Fibroblast of skin of left quadriceps (primary cell): ENCODE measurements at places on chromosomes 5 and 9.

DNA sequence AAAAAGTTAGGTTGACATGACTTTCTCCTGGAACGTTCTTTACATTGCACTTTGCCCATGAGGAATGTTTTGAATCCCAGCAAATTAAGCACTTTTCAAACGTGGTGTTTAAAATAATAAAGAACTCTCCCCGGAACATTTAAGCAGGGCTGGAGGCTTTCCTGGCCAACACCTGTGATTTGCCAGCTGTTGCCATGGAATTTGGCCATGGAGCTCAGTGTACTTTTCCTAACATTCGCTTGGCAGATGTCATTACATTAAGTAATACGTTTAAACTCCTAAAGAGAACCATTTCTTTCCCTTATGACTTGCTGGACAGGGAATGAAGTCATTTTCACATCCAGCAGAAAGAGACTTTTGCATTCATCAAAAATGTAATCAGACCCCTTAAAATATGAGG lies 146.1 kb downstream of the GAS1 start:
- DNase-seq = no peak

GRCh38 chr9:89743573-89744254 lies 138.9 kb downstream of the GADD45G start:
- no peak for DNase-seq

- no peak for DNase-seq
These were observed 354.8 kb downstream of the DMRT2 start for GRCh38 chr9:1404940-1405339.

DNA sequence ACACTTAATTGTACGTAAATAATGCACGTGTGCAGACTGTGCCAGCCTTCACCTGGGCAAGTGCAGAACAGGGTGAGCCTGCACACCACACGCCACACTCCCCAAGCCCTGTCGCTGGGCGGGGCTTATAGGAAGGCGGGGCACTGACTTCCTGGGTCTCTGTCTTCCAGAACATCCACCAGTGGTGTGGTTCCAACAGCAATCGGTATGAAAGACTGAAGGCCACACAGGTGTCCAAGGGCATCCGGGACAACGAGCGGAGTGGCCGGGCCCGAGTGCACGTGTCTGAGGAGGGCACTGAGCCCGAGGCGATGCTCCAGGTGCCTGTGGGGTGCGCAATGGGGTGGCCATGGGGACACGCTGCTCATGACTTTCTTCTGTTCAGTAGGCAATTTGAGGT lies 44.2 kb downstream of the GSN start:
- DNase-seq = no peak
